ENCODE measurements at places on chromosomes 6 and 20. TPM values are rescaled to one million over a fixed set of nuclear protein-coding genes. Genes with fewer than 3 reads are reported as not detected.

The CDH22 gene
- not detected for polyA plus RNA-seq

The SLC16A10 gene
- 2.2 TPM for polyA plus RNA-seq

The CRISP3 gene
- polyA plus RNA-seq: not detected

The MRPS10 gene
- polyA plus RNA-seq: 50.6 TPM

The PROCR gene
- polyA plus RNA-seq: 10.7 TPM

The ECI2 gene
- polyA plus RNA-seq: 84.3 TPM

- DNase-seq: no peak
Observed at GRCh38 chr6:21335591-21335990, 258.0 kb upstream of the SOX4 start.

- DNase-seq: no peak
Observed at GRCh38 chr20:21096321-21097043, 9.7 kb downstream of the LINC00237 start.

- DNase-seq: no peak
Observed at GRCh38 chr20:60570481-60571277, 612.5 kb downstream of the CDH26 start.

DNA sequence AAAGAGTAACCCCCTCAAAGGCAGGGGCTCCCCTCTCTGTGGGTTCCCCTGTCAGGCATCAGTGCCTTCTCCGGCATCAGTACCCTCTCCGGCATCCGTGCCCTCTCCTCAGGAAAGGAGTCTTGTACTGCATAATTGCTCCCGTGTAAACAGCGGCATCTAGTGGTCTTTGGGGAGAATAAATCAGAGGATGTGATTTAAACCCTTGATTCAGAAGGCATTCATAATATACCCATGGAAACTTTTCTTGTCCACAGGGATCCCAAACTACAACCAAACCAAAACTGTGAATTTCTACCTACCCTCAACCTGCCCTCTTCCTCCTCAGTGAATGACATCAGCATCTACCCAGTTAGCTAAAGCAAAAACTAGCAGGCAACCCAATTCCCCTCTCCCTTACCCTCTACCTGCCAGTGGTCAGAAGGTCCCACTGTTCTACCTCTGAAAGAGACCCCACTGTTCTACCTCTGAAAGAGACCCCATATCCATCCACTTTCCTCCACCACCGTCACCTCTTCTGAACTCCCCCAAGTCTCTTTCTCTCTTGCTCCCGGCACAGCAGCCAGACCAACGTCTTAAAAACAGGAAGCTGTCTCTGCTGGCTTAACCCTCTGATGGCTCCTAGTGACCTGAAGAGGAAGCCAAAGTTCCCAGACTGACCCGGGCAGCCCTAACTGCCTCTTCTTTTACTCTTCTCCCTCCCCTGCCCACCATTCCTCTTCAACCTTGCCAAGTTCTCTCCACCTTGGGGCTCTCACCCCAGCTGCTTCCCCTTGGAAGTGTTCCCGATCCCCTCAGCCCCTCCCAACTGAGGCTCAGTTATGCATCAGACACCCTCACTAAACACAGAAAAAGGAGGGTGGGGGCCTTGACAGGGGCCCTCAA, 27.2 kb downstream of the UBE2V1 start:
- no peak for DNase-seq

- DNase-seq: no peak
Observed at GRCh38 chr6:5132731-5133130, 47.6 kb downstream of the PPP1R3G start.

GRCh38 chr20:43507150-43508080, at the start of gene L3MBTL1:
TSS of gene L3MBTL1 (plus strand) at chr20:43507697. CDS start at chr20:43513504, 5,807 bp downstream.
- no peak for DNase-seq

DNA sequence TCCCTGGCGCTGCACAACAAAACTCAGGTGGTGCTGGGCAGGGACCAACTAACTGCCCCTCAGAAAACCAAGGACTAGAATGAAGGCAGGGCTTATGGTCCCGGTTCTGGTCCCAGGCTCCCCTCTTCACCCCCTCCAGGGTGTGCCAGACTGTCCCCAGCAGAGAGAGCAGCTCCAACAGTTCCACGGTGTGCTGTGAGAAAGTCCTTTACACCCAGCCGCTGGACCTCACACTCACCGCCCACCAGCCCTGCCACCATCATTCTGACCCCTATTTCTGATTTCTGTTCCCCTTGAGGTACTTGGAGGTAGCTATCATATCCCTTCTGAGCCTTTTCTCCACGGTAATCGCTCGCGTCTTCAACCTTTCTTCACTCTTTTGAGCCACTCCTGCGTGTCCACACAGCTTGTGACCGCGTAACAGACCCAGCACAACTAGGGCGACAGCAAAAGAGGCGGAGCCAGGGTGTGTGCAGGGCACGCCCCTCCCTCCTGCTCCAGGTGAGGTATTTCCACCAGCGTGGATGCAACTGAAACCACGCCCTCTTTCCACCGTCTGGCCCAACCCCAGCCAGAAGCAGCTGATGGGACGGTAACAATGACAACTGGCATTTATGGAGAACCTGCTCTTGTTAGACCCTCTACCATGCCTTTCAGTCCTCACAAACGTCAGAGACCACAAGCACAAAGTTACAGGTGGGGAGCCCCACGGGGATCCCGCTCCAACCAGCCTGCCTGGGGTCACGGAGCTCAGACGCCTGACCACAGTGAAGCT, 2.3 kb downstream of the PXDC1 start:
- no peak for DNase-seq

Measured in CD8-positive, alpha-beta memory T cell (primary cell).